ENCODE measurements at places on chromosomes 4 and X.

GRCh38 chrX:119174900-119175299, 47.3 kb upstream of the KIAA1210 start:
- no peak for DNase-seq

DNA sequence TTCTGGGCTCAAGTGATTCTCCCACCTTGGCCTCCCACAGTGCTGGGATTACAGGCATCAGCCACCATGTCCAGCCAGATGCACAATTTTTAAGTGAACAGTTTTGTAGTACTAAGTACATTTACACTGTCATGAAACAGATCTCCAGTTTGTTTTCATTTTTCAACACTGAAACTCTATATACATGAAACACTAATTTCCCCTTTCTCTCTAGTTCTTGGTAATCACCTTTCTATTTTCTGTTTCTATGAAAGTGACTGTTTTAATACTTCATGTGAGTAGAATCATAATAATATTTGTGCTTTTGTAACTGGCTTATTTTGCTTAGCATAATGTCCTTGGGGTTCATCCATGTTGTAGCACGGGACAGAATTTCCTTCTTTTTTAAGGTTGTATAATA, 237.4 kb downstream of the CAMK2D start:
- DNase-seq, result no peak

DNA sequence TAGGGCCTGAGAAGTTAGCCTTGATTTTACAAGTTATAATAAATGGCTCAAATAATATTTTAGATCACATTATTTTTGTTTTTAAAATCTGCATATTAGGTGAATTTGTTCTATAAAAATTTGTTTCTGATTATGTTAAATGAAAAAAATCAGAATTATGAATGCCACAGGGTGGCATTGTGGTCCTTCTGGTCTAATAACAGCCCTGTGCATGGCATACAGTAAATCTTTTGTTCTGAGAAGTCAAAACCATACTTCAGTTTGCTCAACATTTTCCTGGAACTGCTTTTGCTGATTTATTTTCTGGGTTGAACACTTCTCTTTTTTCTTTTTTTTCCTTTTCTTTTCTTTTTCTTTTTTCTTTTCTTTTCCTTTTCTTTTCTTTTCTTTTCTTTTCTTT, 101.0 kb upstream of the UBQLN2 start:
- DNase-seq, result no peak

GRCh38 chr4:126541820-126542219, 1090.9 kb upstream of the INTU start:
- no peak for DNase-seq

DNA sequence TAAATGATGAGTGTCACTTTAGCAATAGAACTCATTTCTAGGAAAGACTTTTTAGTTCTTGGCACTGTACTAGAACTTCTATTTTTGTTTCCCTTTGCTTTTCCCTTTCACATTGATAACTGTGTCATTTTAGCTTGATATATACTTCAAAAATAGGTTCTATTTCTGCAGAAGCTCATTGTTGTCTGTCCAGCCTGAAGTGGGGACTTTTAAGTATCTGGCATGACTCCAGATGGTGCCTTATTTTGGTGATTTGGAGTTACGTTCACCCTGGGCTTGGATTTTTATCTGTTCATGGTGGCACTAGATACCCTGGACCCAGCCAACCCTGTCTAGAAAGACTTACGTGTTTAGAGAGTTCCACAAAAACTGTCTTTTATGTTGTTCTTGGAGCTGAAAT, 3.4 kb downstream of the ABHD18 start:
- no peak for DNase-seq
